ENCODE measurements at places on chromosomes 16 and 17. TPM values are rescaled to one million over a fixed set of nuclear protein-coding genes. Genes with fewer than 3 reads are reported as not detected.

- peaks cover 3% of the 10 kb centered on the region for H3K27me3 ChIP-seq
- no peak overlapping the region for H3K4me3 ChIP-seq
- no peak overlapping the region for H3K27ac ChIP-seq
- no peaks in the 10 kb centered on the region for H3K4me1 ChIP-seq
These were observed 1082.1 kb upstream of the RBFOX1 start for GRCh38 chr16:6250511-6250910.

DNA sequence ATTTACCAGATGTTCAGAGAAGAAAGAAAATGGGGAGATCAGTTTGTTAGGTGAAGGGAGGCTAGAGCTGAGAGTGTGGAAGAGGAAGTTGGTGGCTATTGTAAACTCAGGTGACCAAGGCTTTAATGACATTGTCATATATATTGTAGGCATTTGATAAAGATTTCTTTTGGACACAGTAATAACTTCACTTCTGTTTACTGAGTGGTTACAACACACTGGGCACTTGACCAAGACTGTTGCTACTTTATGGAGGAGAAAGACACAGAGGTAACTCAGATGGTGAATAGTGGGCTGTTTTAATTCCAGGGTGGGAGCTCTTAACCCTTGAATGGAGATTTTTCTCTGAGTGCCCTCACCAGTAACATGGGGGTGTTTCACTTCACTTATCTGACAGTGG lies 46.0 kb downstream of the TNRC6A start:
- H3K27me3 ChIP-seq = no peaks in the 10 kb centered on the region
- no peak for DNase-seq
- H3K4me1 ChIP-seq = peaks cover 47% of the 10 kb centered on the region
- no peak overlapping the region for H3K4me3 ChIP-seq
- no peak overlapping the region for H3K27ac ChIP-seq

DNA sequence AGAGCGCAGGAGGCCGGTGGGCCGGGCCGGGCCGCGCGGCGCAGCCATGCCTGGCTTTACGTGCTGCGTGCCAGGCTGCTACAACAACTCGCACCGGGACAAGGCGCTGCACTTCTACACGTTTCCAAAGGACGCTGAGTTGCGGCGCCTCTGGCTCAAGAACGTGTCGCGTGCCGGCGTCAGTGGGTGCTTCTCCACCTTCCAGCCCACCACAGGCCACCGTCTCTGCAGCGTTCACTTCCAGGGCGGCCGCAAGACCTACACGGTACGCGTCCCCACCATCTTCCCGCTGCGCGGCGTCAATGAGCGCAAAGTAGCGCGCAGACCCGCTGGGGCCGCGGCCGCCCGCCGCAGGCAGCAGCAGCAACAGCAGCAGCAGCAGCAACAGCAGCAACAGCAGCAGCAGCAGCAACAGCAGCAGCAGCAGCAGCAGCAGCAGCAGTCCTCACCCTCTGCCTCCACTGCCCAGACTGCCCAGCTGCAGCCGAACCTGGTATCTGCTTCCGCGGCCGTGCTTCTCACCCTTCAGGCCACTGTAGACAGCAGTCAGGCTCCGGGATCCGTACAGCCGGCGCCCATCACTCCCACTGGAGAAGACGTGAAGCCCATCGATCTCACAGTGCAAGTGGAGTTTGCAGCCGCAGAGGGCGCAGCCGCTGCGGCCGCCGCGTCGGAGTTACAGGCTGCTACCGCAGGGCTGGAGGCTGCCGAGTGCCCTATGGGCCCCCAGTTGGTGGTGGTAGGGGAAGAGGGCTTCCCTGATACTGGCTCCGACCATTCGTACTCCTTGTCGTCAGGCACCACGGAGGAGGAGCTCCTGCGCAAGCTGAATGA lies 606 bp downstream of the THAP11 start:
- peak; percentile 51 for DNase-seq
- H3K36me3 ChIP-seq = no peaks in the 10 kb centered on the region
- H3K4me3 ChIP-seq = peak overlapping the region; percentile 66
- peaks cover 45% of the 10 kb centered on the region for H3K4me1 ChIP-seq
- H3K27me3 ChIP-seq = no peaks in the 10 kb centered on the region
- peak overlapping the region; percentile 100 for H3K27ac ChIP-seq

GRCh38 chr17:32112416-32112815 lies 29.9 kb upstream of the RHOT1 start:
- no peak for DNase-seq
- no peak overlapping the region for H3K27ac ChIP-seq
- no peaks in the 10 kb centered on the region for H3K27me3 ChIP-seq
- no peaks in the 10 kb centered on the region for H3K36me3 ChIP-seq

DNA sequence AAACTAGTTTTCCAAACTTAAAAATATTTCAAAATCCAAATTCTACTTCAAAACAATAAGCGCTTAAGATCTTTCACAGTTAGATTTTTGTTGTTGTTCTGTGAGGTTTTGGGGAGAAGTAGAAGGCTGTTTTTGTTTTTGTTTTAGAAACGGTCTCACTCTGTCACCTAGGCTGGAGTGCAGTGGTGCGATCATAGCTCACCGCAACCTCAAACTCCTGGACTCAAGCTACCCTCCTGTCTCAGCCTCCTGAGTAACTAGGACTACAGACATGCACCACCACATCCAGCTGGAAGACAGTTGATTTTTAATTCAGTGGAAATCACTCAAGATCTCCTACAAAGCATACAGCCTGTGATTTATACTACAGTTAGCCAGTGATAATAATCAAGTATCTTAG lies 2.7 kb downstream of the SHCBP1 start:
- H3K36me3 ChIP-seq = no peaks in the 10 kb centered on the region
- DNase-seq = no peak
- H3K4me3 ChIP-seq = no peak overlapping the region
- peaks cover 16% of the 10 kb centered on the region for H3K4me1 ChIP-seq
- no peaks in the 10 kb centered on the region for H3K27me3 ChIP-seq

DNA sequence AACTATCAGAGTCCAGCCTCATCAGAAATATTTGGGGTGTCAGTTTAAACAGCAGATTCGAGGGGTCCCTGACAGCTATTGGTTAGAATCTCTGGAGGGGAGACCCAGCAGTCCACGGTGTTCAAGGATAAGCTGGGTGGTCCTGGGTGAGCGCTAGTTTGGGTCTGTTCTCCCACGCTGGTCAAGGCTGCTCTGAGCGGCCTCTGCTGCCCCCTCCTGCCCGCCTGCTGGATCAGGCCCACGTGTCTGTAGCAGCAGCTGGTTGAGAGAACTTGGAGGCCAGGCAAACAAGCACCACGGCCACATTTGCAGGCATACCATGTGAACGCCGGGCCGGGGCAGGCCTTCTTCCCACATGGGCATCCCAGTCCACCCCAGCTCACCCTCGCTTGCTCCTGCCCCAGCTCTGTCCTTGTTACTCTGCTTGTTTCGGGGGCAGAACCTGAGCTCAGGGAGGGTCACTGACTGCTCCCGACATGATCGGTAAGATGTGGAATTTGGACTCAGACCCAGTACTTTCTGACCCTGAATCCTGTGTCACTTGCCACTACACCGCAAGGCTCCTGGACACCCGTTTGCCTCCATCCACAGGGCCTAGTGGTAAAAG lies 7.4 kb downstream of the FOXF1 start:
- DNase-seq = peak; percentile 65
- no peak overlapping the region for H3K4me3 ChIP-seq
- H3K36me3 ChIP-seq = no peaks in the 10 kb centered on the region
- H3K27ac ChIP-seq = no peak overlapping the region
- peaks cover 98% of the 10 kb centered on the region for H3K27me3 ChIP-seq
- peaks cover 15% of the 10 kb centered on the region for H3K4me1 ChIP-seq

DNA sequence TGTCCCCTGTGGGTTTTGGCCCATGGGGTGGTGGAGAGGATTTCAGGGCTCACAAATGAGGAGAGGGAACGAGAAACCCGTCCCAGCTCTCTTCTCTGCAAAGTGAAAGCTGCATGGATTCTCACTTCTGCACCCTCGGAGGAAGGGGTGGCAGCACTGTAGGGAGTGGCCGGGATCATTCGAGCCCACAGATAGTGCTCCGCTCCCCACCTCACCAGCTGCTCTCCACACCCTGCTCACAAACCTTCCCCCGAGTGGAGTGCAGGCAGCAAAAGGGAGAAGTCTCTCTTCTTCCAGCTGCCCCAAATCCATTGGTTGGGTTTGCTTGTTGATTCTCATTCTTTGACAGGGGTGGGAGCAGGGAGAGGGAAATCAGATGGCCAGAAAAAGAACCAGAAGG lies 20.1 kb downstream of the STAT5A start:
- peaks cover 24% of the 10 kb centered on the region for H3K4me1 ChIP-seq
- no peaks in the 10 kb centered on the region for H3K27me3 ChIP-seq
- H3K27ac ChIP-seq = no peak overlapping the region
- DNase-seq = no peak
- no peak overlapping the region for H3K4me3 ChIP-seq

DNA sequence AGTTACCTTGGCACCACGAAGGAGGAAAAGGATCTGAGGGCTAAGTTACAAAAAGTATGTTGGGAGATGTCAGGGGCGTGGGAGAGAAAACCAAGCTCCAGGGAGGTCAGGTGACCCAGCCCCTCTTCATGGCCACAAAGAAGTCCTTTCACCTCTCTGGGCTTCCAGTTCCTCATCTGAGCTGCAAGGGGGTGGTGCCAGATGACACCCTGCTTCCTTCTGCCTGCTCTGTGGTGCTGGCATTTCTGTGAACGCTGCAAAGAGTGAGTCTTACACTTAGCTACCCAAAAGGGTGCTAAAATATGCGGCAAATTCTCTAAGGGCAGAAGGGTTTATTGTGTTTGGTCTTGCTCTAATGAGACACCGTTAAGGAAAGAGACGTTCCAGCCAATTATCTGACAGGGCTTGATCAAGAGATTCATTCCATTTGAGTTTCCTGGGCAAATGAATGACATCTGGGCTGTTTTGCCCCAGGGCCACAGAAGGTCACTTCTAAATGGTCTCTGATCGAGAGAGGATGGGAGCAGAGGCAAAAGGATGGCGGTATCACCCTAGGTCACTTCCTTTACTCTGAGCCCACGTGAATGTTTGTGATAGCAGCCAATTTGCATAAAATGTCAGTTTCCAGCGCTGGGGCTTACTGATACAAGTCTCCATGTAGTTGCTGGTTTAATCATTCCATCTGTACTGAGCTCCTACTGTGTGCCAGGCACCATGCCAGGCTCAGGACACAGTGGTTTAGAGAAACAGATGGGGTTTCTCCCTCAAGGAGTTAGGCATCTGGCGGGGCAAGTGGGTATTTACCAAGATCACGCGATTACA lies 210.2 kb downstream of the KATNIP start:
- no peak overlapping the region for H3K4me3 ChIP-seq
- no peaks in the 10 kb centered on the region for H3K4me1 ChIP-seq
- H3K36me3 ChIP-seq = peaks cover 45% of the 10 kb centered on the region
- H3K27ac ChIP-seq = no peak overlapping the region
- H3K27me3 ChIP-seq = no peaks in the 10 kb centered on the region

DNA sequence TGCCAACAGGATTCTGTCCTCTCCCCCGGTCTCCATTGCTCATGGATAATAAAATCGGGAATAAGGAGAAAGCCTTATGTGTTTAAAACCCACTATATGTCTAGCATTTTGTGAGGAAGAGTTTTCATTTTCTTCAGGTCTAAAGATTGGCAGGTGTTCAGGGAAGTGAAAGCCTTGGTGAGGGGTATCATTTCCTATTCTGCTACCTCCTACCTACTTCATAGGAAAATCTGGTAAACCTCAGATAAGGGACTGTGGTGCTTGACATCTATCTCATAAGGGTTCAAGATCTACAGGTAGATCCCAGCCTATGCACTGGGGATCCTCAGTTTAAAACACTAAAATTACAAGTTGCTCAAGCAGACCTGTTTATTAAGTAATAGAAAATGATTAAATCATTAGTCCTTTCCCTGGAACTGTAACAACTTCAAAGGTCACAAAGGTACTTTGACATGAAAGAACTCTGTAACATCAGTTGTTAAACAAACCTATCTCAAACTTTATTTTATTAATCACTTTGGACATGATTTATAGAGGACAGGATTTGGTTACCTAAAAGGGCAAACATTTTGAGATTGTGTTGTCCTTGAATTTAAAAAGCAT lies 6.5 kb downstream of the MOSMO start:
- DNase-seq = no peak
- H3K27ac ChIP-seq = no peak overlapping the region
- H3K36me3 ChIP-seq = no peaks in the 10 kb centered on the region
- H3K4me1 ChIP-seq = no peaks in the 10 kb centered on the region

DNA sequence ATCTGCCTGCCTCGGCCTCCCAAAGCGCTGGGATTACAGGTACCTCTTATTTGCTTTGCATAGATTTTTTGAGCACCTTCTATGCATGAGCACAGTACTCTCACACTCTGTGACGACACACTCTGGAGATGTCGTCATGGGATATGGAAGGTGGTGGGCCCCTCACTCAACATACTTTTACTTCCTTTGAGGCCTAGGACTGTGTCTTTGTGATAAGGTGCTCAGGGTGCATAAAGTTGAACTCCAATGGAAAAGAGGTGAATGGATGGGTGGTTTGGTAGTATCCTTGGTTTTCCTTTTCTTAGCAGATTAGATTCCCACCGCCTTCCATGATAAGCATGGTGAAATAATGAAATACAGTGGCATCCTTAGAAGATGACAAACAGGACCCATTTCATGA lies 6.1 kb upstream of the CDK5RAP3 start:
- H3K4me1 ChIP-seq = no peaks in the 10 kb centered on the region
- H3K27ac ChIP-seq = no peak overlapping the region
- no peak overlapping the region for H3K4me3 ChIP-seq

DNA sequence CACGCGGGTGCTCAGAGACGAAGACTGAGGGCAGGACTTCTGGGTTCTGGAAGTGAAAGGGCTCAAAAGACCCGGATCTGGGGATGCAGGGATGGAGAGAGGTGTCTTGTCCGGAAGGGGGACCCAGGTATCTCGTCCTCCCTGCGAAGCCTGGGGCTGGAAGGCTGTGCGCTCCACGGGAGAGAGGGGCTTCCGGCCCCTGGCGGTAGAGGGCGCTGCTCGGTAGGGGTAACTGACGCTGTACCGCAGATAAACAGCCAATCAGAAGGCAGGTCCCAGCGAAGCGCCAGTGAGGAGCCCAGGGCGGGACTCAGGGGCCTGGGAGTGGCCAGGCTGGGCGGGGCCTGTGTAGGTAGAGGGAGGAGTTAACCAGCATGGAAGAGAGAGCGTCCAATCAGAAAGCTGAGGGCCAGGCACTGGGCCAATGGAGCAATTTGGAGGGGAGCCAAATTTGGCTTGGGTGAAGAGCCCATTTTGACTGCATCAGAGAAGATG lies 804 bp downstream of the TGFB1I1 start:
- peaks cover 28% of the 10 kb centered on the region for H3K36me3 ChIP-seq
- H3K27me3 ChIP-seq = no peaks in the 10 kb centered on the region
- peak overlapping the region; percentile 74 for H3K4me3 ChIP-seq
- H3K4me1 ChIP-seq = peaks cover 21% of the 10 kb centered on the region
- H3K27ac ChIP-seq = peak overlapping the region; percentile 90
- peak; percentile 92 for DNase-seq

DNA sequence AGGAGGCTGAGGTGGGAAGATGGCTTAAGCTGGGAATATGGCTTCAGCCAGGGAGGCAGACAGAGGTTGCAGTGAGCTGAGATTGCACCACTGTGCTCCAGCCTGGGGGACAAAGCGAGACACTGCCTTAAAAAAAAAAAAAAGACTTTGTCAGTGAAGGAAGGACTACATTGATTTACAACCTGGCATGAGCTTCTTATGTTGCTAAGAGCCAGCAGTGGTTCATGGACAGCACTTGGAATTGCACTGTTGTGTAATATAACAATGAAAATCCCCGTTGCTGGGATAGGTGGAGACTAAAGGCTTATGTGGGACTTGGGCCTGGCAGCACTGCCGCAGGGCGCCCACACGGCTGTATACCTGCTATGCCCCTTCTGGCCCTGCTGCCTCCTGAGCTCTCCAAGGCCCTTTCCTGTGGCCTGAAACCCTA lies 14.1 kb upstream of the SLC16A5 start:
- H3K4me3 ChIP-seq = no peak overlapping the region
- H3K4me1 ChIP-seq = peaks cover 44% of the 10 kb centered on the region
- no peak for DNase-seq

ZFPM1 gene
- 4.1 TPM for total RNA-seq

CNTD1 gene
- not detected for total RNA-seq

RCVRN gene
- 0.11 TPM for total RNA-seq

TBC1D3I gene
- not detected for total RNA-seq

Data from heart right ventricle (tissue), 16 donors.